ENCODE measurements at places on chromosomes 6 and 20. TPM values are rescaled to one million over a fixed set of nuclear protein-coding genes. Genes with fewer than 3 reads are reported as not detected.

- DNase-seq, result no peak
Measured at GRCh38 chr6:29419516-29419915, 4.8 kb downstream of the OR12D1 start.

Gene STX7
- 51.5 TPM for total RNA-seq

Gene RBPJL
- total RNA-seq, result not detected

DNA sequence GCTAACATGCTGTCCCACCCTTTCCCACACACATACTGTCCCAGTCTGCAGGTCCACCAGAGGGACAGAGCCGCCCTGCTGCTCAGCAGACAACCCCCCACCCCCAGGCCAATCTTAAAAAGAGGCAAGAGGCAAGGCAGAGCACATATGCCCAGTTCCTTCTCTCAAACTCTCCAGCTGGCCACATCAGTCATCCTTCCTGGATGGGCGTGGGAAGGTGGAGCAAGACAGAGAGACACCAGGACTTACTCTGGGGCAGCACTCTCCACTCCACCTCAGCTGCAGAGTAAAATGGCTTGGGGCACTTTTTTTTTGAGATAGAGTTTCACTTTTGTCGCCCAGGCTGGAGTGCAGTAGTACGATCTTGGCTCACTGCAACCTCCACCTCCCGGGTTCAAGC lies 10.8 kb downstream of the MOCS3 start:
- DNase-seq, result no peak

GRCh38 chr6:17385660-17386059 lies 7.7 kb upstream of the CAP2 start:
- DNase-seq, result no peak

Gene NFS1
- total RNA-seq, result 22.1 TPM

Gene EPPIN
- total RNA-seq, result not detected

DNA sequence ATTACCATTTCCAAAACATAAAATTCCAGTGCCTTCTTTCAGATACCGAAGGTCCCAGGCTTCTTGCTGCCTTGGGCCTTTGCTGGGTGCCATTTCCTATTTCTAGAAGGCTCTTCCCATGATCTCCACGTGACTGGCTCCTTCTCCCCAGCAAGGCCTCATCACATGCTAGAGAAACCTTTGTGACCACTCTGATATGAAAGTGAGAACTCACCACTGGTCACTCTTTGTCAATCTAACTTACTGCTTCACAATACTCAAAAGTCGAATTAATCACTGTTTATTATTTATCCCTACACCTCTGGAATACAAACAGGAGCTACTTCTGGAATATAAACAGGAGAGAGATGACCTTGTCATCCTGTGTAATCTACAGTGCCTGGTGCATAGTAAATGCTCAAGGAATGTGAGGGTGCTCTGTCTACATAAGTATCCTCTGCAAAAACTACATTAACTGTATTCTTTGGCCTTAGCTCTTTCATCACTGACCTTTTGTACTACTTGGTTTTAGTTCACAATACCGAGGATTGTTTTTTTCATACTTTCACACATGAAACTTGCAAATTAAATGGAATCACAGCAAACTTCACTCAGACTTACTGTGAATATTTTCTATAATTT lies 1.6 kb downstream of the STX7 start:
- no peak for DNase-seq

DNA sequence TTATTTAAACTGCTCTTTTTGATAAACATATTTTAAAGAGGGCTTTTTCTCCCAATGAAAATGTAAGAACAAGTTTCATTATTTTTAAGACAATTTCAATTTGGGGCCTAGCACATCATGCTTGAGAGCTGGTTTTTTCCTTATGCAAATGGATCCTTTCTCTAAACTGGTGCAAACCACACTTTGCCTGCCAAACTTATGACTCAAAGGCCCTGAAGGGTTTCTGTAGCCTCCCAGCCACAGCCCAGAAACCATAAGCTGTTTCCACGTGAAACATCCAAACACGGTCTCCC lies 451 bp upstream of the HSF2 start:
- no peak for DNase-seq

DNA sequence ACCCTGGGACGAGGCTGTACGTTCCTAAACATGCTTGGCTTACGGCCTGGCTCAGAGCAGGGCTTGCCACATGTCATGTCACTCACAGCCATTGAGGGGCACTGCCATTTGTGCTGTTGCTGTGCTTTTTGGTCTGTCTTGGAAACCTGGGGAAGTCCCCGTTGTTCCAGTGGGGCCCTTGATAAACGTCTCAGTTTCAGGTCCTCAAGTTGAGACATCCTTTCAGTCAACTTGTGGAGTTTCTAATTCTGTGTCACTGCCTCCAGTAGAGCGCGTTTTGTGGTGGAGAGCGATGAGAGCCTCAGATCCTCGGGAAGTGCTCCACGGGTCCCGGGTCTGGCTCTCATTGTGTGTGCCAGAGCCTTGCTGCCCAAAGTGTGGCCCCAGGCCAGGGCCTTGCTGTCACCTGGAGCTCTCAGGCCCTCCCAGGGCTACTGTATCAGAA lies 43.0 kb upstream of the CCR6 start:
- DNase-seq, result no peak

Gene SAPCD1
- 0.68 TPM for total RNA-seq

DNA sequence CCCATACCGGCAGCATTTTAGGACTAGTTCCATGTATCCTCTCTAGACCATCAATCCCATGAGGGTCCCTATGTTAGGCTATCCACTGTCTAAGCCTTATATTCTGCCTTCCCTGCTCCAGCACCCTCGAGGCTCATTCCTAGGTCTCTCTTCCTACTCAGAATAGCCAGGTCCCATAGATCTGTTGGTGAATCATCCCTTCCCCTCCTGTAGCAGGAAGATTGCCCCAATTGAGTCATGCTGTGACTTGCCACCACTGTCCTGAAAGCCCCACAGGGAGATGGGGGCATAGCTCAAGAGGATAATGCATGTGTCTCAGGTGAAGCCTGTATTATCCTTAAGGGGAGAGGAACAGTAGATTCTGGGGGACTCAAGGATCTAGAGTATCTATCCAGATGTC lies 143.1 kb upstream of the MOCS1 start:
- DNase-seq, result no peak

DNA sequence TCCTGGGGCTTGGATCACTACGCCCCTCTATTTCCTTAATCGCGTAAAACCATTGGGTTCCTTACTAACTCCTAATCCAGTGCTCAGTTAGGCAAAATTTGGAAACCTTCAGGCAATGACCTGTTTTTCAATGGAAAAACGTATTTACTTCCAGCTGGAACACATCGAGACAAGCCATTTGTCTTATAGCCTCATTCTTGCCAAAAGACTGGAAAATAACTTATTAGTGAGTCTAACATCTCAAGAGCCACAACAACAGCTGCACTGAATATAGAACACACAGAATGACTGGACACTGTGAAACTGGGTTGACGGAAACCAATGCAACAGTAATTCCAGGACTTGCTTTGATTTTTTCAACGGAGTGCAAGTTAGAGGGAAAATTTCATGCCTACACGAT lies 125.2 kb upstream of the MAP3K7 start:
- no peak for DNase-seq

DNA sequence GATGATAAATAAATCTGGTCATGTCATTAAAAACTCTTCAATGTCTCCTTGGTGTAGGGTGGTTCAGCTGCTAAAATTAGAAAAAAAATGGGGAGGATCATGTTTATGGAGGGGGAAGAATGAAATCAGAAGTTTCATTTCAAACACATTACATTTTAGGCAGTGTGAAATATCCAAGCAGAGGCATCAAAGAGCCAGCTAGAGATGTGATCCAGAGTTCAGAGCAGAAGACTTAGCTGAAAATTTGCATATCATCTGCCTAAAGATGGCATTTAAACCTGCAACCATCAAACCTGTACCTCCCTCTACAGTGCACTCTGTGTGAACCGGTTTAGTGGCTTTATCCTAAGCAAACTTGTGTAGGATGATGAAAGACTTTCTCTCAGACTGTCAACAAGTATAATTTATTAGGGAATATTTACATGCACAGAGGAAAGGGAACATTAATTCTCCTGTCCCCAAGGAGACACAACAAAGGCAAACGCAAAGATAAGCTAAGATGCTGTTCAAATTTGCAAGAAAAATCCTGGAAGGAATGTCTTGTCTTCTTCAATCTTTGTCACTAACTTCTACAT lies 84.8 kb upstream of the PLEKHG1 start:
- no peak for DNase-seq

- DNase-seq, result no peak
Measured at GRCh38 chr6:41527721-41528408, 18.3 kb upstream of the FOXP4 start.

DNA sequence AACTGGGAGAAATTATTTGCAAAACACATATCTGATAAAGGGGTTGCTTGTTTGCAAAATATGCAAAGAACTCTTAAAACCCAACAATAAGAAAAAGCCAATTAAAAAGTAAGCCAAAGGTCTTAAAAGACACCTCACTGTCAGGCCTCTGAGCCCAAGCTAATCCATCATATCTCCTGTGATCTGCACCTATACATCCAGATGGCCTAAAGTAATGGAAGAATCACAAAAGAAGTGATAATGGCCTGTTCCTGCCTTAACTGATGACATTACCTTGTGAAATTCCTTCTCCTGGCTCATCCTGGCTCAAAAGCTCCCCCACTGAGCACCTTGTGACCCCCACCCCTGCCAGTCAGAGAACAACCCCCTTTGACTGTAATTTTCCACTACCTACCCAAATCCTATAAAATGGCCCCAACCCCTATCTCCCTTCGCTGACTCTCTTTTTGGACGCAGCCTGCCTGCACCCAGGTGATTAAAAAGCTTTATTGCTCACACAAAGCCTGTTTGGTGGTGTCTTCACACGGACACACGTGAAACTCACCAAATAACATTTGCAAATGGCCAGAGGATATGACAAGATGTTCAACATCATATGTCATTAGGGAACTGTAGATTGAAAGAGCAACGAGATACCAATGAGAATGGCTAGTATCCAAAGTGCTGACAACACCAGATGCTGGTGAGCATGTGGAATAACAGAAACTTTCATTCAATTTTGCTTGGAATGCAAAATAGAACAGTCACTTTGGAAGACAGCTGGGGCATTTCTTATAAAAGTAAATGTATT lies 565.0 kb upstream of the ADGRB3 start:
- DNase-seq, result no peak

Gene CST4
- not detected for total RNA-seq

GRCh38 chr6:95802978-95803377 lies 212.8 kb upstream of the FUT9 start:
- DNase-seq, result no peak

Gene CST2
- total RNA-seq, result not detected

Gene DBNDD2
- total RNA-seq, result 104 TPM

- no peak for DNase-seq
Measured at GRCh38 chr6:42263165-42263728, 45.6 kb upstream of the MRPS10 start.

GRCh38 chr6:15294504-15294903 lies 48.6 kb downstream of the JARID2 start:
- DNase-seq, result no peak

Gene HDAC2
- total RNA-seq, result 57.1 TPM

DNA sequence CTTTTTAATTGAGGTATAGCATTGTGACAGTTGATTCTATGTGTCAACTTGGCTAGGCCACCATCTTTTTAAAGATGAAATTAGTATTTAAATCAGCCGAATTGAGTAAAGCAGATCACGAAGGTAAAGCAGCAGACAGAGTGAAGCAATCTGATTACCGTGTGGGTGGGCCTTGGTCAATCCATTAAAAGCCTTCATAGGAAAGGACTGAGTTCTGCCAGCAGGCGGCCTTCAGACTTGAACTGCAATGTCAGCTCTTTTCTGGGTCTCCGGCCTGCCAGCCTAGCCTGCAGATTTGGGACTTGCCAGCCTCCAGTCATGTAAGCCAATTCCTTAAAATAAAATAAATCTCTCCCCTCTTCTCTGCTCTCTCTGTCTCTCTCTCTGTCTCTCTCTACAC lies 22.4 kb upstream of the TGM2 start:
- DNase-seq, result no peak

GRCh38 chr6:142909686-142910085 lies 35.3 kb downstream of the HIVEP2 start:
- DNase-seq, result no peak

DNA sequence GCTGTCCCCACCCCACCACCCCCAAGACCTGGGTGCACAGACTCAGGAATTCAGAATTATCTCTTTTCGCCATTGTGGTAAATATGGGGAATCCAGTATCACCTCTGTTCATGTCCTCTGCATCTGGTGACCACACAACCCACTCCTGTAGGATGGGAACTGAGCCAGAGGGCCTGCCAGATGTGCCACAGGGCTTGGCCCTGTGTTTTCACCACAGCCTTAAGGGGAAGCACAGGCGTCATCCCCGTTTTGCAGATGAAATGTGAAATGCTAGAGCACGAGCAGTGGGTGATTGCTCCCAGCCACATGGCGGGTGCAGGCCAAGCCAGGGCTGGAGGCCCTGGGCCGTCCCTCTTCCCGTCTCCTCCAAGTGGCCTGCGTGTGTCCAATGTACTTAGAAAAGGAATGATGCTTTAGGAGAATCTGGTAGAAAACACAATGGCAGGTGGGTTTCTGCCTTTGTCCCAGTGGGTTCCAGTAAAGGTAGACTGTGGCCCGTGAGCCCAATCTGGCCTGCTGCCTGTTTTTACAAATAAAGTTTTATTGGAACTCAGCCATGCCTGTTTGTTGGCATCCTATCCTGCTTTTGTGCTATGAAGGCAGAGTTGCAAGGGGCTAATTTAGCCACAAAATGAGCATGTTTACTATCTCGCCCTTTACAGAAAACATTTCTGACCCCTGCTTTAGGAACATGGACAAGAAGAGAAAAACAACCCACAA lies 309.2 kb downstream of the CDH4 start:
- no peak for DNase-seq

DNA sequence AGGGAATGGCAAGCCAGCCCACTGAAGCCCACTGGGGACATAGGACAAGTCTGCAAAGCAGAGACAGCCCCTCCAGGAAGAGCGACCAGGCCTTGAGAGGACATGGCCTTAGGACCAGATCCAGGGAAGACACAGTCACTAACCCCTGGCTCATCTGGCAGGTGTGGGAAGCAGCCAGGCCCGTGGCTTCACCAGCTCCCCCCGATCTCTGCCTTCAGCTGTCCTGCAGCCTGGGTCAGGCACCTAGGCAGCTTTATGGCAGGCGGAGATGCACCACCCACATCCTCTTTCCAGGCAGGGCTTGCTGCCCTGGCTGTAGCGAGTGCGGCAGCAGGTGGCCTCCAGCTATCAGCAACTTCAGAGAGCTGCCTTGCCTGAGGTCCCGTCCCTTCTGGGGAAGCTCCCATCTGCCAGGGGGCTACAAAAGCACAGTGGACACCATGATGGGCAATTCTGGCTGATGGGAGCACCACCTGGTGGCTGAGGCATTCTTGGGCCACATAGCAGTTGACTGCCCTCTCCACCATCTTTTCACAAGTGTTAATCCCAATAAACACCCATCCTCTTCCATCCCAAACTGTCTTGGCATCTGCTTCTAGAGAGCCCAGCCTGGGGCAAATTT lies 85.8 kb downstream of the DZANK1 start:
- DNase-seq, result no peak

DNA sequence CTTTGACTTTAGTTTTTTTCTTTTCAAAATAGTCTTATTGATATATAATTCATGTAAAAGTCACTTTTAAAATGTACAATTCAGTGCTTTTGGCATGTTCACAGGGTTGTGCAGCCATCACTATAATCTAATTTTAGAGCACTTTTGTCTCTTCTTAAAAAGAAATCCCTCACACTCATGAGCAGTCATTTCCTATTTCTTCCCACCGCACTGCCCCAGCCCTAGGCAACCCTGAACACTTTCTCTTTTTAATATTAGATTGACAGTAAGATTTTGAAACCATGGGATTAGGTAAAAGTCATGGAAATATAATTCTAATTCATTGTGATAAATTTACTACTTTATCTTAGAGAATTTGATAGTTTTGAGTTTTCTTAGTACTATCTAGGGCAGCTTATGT lies 309.4 kb downstream of the UTRN start:
- DNase-seq, result no peak

Gene TDRD6
- total RNA-seq, result 1.8 TPM

Data from aorta (tissue), 5 donors.